ENCODE measurements at places on chromosomes 5 and 9.

- DNase-seq, result no peak
These were observed 75.7 kb upstream of the FRRS1L start for GRCh38 chr9:109242741-109243140.

DNA sequence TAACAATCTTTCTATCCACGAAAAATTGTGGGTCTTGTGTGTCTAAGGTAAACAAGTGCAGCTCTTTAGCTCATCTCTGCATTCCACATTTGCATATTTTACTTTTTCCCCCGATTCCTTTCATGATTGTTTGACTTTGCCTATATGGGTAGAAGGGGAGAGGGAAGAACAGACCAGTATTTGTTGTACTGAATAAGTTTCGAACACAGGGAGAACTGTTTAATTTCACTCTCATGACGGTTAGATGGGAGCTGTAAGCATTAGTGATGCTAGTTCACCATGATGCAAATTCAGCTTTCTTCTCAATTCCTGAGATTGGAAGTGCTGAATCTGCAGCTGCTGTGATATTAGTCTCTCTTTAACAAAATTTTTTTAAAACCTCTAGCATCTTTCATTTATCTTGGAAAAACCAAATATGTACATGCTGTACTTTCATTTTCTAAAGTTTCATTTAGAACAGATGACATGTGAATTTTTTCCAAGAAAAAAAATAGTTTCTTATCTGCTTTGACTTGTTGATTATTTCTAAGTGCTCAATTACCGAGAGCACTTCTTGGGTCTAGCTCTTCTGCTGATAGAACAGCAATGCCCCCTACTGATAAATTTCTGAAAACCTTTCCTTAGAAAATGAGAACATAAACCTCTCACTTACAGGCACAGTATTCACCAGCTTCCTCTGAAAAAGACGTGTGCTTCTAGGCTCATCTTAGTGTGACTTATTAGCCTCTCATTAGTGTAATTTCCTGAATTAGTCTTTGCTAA is 149.5 kb downstream of the BAAT start:
- DNase-seq, result peak; percentile 2

DNA sequence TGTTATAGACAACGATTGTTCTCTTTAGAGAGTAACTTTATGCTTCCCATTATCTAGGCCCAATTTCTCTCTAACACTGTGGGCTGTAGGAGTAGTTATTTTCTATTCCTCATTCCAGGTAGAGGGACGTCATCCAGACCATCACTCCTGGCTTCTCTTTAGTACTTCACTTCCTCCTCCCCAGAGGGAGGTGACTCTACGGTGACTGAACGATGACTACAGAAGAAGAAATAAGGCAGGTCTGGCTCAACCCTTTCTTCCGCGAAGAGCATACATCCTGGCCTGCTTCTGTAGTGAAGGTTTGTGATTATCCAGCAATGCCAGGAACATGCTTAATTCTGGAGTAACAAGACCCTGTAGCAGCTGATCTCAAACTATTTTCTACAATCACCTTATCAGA is 50.8 kb downstream of the HMGCR start:
- DNase-seq, result no peak

DNA sequence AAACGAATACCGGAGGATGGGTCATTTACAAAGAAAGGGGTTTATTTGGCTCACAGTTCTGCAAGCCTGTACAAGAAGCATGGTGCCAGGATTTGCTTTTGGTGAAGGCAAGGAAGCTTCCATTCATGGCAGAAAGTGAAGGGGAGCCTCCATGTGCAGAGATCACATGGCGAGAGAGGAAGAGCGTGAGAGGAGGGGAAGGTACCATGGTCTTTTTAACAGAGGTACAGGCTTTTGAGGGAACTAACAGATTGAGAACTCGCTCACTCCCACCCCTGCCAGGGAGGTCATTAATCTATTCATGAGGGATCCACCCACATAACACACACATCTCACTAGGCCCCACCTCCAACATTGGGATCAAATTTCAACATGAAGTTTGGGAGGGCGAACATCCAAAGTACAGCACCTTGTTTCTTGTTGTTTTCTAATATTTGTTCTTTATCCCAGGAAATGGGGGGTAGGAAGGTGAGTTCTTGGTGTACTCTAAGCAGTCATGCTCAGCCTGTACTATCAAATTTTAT is 18.5 kb downstream of the TMC1 start:
- DNase-seq, result no peak

- no peak for DNase-seq
These were observed 391.1 kb upstream of the GRIA1 start for GRCh38 chr5:153099328-153099727.

DNA sequence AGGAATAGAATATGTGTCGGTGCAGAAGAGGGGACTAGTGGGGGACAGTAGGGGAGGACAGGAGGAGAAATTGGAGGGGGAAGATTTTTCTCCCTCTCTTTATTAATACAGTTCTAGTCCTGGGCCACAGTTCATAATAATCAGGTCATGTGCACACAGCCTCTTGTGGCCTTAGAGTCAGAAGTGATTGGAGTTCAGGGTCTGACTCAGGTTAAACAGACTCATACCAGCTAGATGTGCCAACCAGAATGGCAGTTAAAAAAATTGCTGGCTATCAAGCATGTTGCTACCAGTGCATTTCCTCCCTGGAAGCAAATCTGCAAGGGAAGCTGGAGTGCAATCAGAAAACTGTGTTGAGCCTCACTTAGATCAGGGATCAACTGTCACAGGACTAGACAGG is 132.7 kb upstream of the MAP1B start:
- no peak for DNase-seq

DNA sequence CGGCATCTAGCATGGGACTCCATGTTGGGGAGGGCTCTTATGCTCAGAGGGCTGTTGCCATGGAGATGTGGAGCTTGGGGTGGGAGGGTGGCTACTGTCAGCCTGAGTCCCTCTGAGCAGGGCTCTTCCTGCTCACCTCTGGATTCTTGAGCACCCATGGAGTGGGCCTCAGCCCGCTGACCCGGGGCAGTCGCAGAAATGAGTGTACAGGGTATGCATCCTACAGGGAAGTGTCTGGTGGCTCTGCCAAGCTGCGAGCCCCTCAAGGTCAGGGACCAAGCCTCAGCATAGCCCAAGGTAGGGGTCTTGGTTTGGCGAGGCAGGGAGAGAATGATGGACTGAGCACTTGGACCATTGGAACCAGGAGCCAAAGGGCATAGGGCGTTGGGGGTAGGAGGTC is 104.1 kb downstream of the DAB2IP start:
- no peak for DNase-seq

DNA sequence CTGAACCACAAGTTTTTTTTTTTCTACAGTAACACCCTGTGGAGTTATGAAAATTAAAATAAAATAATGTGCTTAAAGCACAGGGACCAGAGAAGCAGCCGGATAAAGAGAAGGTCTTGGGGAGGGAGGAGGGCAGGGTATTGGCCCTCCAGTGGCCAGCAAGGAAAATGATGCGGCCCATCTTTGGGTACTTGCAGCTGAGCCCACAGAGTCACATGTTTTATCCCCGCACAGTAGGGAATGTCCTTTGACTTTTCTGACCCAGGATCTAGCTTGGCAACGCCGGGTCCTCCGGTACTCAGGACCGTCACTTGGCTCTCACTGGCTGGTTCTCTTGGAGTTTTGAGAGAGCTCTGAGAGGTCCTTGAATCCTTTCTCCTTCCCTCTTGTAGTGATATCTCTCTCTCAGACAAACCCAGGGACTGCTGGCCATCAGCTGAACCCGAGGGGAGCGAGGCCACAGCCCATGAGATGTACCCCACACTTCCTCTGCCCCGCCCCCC is 35.3 kb upstream of the HSPA9 start:
- no peak for DNase-seq

DNA sequence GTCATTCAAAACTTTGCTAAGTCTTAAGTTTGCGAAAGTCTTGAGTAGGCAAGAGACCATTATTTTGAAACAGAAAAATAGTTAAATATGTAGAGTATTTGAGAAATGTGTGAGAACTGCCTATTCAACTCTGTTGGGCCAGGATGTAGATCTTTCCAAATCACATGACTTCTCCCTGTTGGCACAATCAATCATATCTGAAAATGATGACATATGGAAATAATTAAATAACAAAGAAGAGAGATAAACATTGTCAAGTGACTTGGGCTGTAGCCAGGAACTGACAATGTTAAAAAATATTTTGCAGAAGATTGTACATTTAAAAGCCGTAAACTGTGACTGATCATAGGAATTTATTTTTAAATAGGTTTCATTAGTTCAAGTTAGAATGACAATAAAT is 104.6 kb upstream of the IL6ST start:
- DNase-seq, result peak; percentile 76

GRCh38 chr5:120229036-120229435 is 235.1 kb upstream of the PRR16 start:
- DNase-seq, result no peak
